Spinal cord (tissue), 10 donors: ENCODE measurements at places on chromosomes 6 and 20. TPM values are rescaled to one million over a fixed set of nuclear protein-coding genes. Genes with fewer than 3 reads are reported as not detected.
A peak's percentile ranks its signal among the peaks of the same experiment; 100 is the strongest.

Gene GID8
- 34.5 TPM for total RNA-seq

Gene WFDC10B
- total RNA-seq, result not detected

Gene DLK2
- total RNA-seq, result 4.1 TPM

Gene SRXN1
- total RNA-seq, result 21.8 TPM

Gene MGME1
- total RNA-seq, result 14.3 TPM

Gene NT5E
- total RNA-seq, result 17.6 TPM

Gene CPNE5
- total RNA-seq, result 9.6 TPM

Gene TFAP2A
- 0.72 TPM for total RNA-seq

- no peak overlapping the region for H3K27ac ChIP-seq
- H3K4me3 ChIP-seq, result no peak overlapping the region
- H3K27me3 ChIP-seq, result no peaks in the 10 kb centered on the region
These were observed 133.5 kb downstream of the TBC1D7 start for GRCh38 chr6:13194852-13195251.

- no peak overlapping the region for H3K27ac ChIP-seq
- H3K27me3 ChIP-seq, result no peaks in the 10 kb centered on the region
- H3K4me1 ChIP-seq, result no peaks in the 10 kb centered on the region
- H3K4me3 ChIP-seq, result no peak overlapping the region
These were observed 264.3 kb downstream of the KCNQ5 start for GRCh38 chr6:72886170-72886569.

DNA sequence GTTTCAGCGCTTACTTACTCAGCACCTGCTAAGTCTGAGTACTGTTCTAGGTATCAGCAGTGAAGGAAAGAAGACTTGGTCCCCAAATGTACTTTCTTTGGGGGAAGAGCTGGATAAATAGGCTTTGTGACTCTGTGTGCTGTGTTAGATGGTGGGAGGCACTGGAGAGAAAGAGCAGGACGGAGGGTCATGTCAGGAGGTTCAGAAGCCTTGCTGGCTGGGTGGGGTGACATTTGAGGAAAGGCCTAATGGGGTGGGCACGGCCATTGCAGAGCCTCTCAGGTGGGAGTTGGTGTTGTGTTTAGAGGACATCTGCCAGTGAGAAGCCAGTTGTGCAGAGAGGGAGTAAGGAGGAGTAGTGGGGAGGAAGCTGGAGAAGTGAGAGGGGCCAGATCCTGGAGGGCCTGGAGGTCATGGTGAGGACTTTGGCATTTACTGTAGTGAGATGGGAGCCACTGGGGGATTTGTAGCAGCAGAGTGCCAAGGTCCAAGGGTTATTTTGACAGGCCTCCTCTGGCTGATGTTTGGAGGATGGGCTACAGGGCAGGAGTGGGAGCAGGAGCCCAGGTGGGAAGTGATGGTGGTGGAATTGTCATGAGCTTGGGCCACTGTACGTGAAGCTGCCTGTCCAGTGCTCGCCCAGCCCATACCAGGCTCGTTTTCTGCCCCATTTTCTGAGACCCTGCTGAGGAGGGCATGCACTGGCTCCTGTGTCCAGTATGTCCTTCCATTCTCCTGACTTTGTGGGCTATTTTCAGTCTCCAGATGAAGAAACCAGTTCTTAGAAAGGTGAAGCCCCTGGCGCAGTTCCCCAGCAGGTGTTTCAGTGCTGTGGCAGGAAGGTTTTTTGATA is 886 bp downstream of the SDCBP2 start:
- H3K27ac ChIP-seq, result no peak overlapping the region
- H3K4me1 ChIP-seq, result peaks cover 30% of the 10 kb centered on the region
- peaks cover 9% of the 10 kb centered on the region for H3K36me3 ChIP-seq
- H3K4me3 ChIP-seq, result no peak overlapping the region
- DNase-seq, result no peak

- H3K36me3 ChIP-seq, result no peaks in the 10 kb centered on the region
- no peaks in the 10 kb centered on the region for H3K27me3 ChIP-seq
- no peaks in the 10 kb centered on the region for H3K4me1 ChIP-seq
- no peak overlapping the region for H3K4me3 ChIP-seq
- H3K27ac ChIP-seq, result no peak overlapping the region
- DNase-seq, result no peak
These were observed 427.5 kb upstream of the HSF2 start for GRCh38 chr6:121971931-121972335.

- peak overlapping the region; percentile 22 for H3K4me3 ChIP-seq
- peaks cover 21% of the 10 kb centered on the region for H3K27me3 ChIP-seq
- H3K36me3 ChIP-seq, result peaks cover 1% of the 10 kb centered on the region
- DNase-seq, result no peak
These were observed 826 bp downstream of the RIMS4 start for GRCh38 chr20:44809380-44810060.

- no peaks in the 10 kb centered on the region for H3K36me3 ChIP-seq
- H3K27me3 ChIP-seq, result no peaks in the 10 kb centered on the region
- H3K4me1 ChIP-seq, result no peaks in the 10 kb centered on the region
- no peak overlapping the region for H3K4me3 ChIP-seq
- DNase-seq, result no peak
These were observed 223.8 kb downstream of the BCAS1 start for GRCh38 chr20:53846640-53847039.

- H3K27ac ChIP-seq, result no peak overlapping the region
- H3K4me1 ChIP-seq, result peaks cover 25% of the 10 kb centered on the region
- no peak overlapping the region for H3K4me3 ChIP-seq
- H3K36me3 ChIP-seq, result no peaks in the 10 kb centered on the region
- peaks cover 2% of the 10 kb centered on the region for H3K27me3 ChIP-seq
These were observed 59.8 kb downstream of the CDH4 start for GRCh38 chr20:61311656-61312387.

GRCh38 chr6:170279977-170280688 is 10.7 kb downstream of the DLL1 start:
- DNase-seq, result no peak
- no peak overlapping the region for H3K27ac ChIP-seq
- peaks cover 27% of the 10 kb centered on the region for H3K4me1 ChIP-seq
- H3K4me3 ChIP-seq, result peak overlapping the region; percentile 13
- no peaks in the 10 kb centered on the region for H3K27me3 ChIP-seq

DNA sequence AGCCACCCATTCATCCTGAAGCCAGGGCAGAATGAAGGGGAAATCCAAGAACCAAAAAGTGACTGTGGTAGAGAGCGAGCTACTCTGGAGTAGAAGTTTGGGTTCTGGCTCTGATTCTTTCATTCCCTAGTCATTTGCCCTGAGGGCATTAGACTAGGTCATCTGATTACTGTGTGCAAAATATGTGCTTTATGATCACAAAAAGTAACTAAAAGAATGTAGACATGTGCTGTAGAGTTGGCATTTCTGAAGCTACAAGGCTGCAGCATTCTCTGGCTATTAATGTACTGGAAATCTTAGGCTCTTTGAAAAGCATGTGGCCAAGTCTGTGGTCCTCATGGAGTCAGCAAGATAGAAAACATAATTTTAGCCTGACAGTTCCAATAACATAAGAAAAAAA is 94.2 kb downstream of the TBC1D7 start:
- no peaks in the 10 kb centered on the region for H3K4me1 ChIP-seq
- no peak overlapping the region for H3K27ac ChIP-seq
- DNase-seq, result no peak
- no peaks in the 10 kb centered on the region for H3K27me3 ChIP-seq
- peaks cover 9% of the 10 kb centered on the region for H3K36me3 ChIP-seq
- H3K4me3 ChIP-seq, result no peak overlapping the region

DNA sequence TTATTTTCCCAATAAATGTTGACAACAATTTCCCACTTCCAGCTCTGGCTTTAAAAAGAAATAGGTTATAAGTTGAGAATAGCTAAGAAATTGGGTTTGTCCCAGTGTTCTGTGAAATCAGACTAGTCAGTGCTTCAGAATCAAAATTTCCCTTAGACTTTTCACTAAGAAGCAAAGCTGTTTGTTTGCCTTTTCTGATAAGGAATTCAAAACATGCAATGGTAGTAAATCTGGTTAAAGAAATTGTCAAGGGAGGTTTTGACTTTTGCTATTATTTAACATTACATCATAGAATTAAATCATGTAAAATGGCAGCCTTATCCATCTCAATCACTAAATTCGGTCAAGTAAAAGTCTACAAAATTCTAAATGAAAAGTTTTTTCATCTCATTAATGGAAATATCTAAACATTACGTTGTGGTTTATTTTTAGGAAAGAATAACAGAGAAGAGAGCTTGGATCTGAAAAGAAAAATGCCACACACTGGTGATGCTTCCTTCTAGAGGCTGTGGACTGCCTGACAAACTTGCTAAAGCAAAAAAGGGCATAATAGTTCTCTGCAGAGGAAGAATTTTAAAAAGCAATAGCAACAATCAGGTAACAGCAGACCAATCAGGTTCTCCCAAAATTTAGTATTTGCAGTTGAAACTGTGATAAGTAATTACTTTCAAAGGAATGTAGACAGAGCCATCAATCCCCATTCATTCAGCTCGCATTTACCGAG is 36.4 kb downstream of the PLAGL1 start:
- H3K27ac ChIP-seq, result no peak overlapping the region
- H3K36me3 ChIP-seq, result no peaks in the 10 kb centered on the region
- H3K27me3 ChIP-seq, result no peaks in the 10 kb centered on the region
- DNase-seq, result no peak
- no peak overlapping the region for H3K4me3 ChIP-seq

DNA sequence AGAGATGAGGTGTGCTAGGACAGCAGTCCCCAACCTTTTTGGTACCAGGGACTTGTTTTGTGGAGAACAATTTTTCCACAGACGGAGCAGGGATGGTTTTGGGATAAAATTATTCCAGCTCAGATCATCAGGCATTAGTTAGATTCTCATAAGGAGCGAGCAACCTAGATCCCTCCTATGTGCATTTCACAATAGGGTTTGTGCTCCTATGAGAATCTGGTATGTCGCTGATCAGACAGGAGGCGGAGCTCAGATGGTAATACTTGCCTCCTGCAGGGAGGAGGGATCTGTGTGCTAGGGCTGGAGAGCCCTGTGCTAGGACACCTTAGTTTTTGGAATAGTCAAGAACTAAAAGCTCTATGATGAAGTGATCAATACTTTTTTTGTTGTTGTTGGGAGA is 2.5 kb downstream of the SMIM13 start:
- no peak overlapping the region for H3K27ac ChIP-seq
- peaks cover 8% of the 10 kb centered on the region for H3K4me1 ChIP-seq
- no peak for DNase-seq
- H3K4me3 ChIP-seq, result no peak overlapping the region
- H3K36me3 ChIP-seq, result peaks cover 3% of the 10 kb centered on the region

DNA sequence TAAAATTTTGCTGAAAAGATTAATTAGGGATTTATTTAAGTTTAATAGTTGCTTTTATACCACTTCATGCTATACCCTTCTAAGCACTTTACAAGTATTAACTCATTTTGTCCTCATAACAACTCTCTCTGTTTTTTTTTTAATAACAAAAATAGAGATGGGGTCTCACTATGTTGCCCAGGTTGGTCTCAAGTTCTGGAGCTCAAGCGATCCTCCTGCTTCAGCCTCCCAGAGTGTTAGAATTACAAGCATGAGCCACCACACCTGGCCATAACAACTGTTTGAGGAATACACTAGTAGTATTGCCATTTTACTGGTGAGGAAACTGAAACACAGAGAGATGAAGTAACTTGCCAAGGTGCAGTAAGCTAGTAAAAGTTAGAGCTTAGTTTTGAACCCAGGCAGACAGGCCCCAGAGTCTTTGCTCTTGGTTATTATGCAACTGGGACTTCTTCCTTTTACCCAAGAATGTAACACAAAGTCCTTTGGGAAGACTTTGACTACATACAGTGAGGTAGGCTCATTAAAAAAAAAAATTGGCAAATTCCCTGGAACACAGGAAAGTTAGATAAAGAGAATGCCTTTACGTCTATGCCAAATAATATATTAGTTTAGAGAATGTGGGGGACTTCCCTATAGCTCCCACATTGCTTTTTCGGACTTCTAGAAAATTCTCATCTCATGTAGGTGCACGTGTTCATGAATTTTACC is 11.4 kb downstream of the ANKS1A start:
- no peaks in the 10 kb centered on the region for H3K36me3 ChIP-seq
- H3K4me1 ChIP-seq, result peaks cover 4% of the 10 kb centered on the region
- no peak overlapping the region for H3K4me3 ChIP-seq
- no peaks in the 10 kb centered on the region for H3K27me3 ChIP-seq
- no peak overlapping the region for H3K27ac ChIP-seq

DNA sequence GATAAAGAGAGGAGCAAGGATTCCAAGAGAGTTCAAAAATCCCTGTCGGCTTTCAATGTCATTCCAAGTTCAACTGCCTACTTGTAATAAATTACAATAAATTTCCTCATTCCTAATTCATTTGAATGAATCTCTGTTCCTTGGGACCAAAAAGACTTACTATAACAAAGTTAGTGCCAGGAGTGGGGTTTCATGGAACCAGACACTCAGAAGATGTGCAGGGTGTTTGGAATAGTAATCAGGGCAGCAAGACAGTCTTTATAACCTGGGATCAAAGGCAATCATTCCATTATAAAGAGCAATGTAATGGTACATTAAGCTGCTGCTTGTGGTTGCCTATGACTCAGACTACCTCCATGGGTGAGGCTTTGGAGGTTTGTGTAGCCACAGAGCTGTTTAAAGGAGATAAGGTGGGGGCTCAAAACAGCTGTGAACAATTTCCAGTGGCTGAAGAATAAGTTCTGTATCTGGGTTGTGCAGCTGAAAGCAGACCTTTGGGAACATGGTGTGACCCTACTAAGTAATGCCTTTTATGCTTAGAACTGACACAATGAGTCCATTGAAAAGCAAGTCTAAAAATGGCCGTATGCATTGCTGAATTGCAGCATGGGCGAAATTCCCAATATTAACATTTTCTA is 159.9 kb downstream of the LINC00237 start:
- H3K27me3 ChIP-seq, result no peaks in the 10 kb centered on the region
- no peak overlapping the region for H3K4me3 ChIP-seq
- no peaks in the 10 kb centered on the region for H3K4me1 ChIP-seq
- DNase-seq, result no peak
- no peak overlapping the region for H3K27ac ChIP-seq

DNA sequence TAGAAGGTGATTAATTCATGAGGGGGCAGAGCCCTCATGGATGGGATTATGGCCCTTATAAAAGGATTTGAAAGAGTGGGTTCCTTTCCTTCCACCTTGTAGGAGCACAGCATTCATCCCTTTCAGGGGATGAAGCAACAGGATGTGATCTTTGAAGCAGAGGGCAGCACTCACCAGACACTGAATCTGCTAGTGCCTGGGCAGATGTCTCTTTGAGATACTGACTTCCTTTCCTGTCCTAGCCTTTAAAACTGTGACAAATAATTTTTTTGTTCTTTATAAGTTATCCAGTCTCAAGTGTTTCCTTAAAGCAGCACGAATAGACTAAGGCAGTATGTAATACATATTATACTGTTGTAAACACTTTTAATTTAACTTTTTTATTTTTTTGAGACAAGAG is 538.6 kb upstream of the RNF217 start:
- H3K36me3 ChIP-seq, result no peaks in the 10 kb centered on the region
- H3K27me3 ChIP-seq, result no peaks in the 10 kb centered on the region
- H3K27ac ChIP-seq, result no peak overlapping the region
- DNase-seq, result no peak

GRCh38 chr6:121436274-121436857 is 920 bp downstream of the GJA1 start:
- H3K36me3 ChIP-seq, result no peaks in the 10 kb centered on the region
- peak overlapping the region; percentile 95 for H3K27ac ChIP-seq
- DNase-seq, result no peak
- H3K4me3 ChIP-seq, result peak overlapping the region; percentile 87
- peaks cover 10% of the 10 kb centered on the region for H3K4me1 ChIP-seq
